Hematopoietic multipotent progenitor cell treated with erythropoietin and hydrocortisone succinate and interleukin-3 and kit ligand, for 4 days (in vitro differentiated cells): ENCODE measurements at places on chromosomes 5 and 9.
A peak's percentile ranks its signal among the peaks of the same experiment; 100 is the strongest.

- DNase-seq = peak; percentile 79
These were observed 1.7 kb downstream of the CCNG1 start for GRCh38 chr5:163439092-163439425.

- DNase-seq = no peak
These were observed 136.9 kb upstream of the ANKH start for GRCh38 chr5:15008476-15008875.

GRCh38 chr5:543351-543750 is 19.1 kb upstream of the SLC9A3 start:
- DNase-seq = no peak

- no peak for DNase-seq
These were observed 464.9 kb upstream of the MPDZ start for GRCh38 chr9:13744261-13744901.

DNA sequence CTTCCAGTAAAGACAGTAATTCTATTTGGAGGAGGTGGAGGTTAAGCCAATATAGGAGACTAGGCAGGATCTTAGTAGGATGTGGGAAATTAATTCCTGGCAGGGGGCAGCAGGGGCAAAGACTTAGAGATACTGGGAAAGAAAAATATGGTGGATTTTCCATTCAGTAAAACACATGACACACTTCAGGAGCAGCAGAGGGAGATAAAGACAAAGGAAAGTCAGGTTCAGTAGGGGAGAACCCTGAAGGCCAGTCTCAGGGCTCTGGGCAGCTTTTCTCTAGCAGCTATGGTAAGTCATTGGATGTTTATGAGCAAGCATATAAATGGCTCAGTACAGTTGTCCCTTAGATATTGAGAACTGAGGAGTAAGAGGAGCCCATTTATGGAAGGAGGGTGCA is 105.5 kb downstream of the PJA2 start:
- DNase-seq = no peak

GRCh38 chr5:110177729-110178128 is 488.0 kb downstream of the MAN2A1 start:
- DNase-seq = no peak

- DNase-seq = no peak
These were observed 7.8 kb downstream of the DNAJA1 start for GRCh38 chr9:33032865-33033264.

DNA sequence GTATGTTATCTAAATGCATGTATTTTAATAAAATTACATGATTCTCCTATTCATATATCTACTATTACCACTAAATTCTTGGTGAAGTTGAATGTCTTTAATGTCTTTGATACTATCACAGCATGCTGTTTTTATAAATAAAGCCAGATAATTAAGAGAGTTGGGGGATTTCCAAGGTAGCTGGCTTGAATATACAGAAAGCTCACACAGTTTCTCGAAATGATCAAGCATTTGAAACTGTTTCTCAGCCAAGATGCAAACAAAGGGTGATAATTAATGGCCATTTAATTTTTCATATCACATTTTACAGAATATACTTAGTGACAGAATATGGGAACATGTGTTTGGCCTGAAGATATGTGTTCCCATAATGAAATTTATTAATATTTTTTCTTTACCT is 145.6 kb upstream of the CDH12 start:
- no peak for DNase-seq

DNA sequence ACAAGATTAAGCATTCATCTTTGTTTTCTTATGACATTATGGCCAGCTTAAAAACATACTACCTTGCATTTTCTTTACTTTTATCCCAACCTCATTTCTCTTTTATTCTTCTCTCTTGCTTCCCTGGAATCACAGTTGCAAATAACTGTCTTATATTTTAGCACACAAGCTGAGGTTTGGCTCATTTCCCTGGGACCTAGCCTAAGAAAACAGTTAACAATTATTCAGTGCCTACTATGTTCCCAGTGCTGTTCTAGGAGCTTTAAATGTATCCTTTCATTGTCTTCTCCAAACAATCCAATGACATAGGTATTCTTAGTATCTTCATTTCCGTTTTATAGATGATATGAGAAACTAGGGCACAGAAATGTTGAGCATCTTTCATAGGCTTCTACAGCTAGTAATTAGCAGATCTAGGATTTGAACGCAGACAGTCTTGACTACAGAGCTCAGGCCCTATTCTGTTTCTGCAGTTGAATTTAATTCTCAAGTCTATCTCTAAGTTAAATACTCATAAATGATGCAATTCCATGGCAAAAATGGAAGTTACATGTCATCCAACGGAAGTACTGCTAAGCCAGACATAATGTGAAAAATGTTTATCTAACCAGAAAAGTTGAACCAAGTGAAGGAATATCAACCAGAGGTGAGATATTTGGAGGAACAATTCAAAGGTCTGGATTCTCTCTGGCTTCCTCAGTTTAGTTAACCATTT is 52.3 kb upstream of the MTAP start:
- DNase-seq = no peak

GRCh38 chr9:112157961-112158360 is 17.1 kb downstream of the SUSD1 start:
- DNase-seq = no peak

DNA sequence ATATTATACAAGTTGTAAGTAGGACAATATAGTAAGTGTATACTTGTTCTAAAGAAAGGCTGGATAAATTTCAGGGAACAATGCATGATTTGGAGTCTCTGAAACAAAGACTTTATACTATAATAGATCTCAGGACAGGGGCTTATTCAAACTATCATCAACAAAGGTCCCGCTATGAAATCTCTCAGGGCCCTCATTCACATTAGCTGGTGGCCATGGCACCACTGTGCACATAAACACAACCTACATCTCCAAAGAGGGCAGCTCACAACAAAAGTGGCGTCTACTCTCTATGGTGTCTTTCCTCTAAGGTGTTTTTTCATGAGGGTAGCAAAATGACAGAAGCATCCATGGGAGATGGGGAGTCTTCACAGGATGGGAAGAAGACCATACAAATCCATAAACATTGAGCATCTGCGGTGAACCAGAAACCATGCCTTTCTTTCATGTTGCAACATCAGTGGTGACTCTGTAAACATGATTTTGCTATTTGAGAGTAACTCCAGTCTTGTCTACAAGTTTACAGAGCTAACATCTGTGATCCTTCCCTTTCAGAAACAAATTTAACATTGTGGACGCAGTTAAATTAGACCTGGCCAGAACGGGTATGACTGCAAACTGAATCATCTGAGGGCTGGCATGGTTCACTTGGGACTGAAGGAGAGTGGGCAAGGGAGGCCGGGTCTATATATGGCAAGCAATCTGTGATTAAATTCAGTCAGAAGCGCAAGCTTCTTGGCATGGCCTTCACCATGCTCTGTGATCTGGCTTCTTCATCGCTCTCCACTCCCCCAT is 5.5 kb downstream of the TTLL11 start:
- DNase-seq = no peak

DNA sequence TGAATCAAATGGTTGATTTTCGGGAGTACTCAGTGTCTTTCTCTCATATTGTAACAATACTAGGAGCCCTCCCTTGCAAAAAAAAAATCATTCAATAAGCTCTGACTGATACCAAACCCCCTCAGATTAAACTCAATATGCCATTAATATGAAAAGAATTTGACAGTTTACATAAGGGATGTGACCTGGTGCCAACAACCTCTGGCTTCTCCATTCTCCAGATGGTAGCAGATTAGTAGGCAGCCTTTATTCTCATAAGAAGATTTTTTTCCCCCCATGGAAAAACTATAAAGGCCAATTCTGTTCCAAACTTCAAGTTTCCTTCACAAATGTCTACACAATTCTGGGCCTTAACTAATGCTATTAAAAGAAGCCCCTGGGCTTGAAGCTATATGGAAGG is 96.5 kb downstream of the EFNA5 start:
- DNase-seq = no peak

DNA sequence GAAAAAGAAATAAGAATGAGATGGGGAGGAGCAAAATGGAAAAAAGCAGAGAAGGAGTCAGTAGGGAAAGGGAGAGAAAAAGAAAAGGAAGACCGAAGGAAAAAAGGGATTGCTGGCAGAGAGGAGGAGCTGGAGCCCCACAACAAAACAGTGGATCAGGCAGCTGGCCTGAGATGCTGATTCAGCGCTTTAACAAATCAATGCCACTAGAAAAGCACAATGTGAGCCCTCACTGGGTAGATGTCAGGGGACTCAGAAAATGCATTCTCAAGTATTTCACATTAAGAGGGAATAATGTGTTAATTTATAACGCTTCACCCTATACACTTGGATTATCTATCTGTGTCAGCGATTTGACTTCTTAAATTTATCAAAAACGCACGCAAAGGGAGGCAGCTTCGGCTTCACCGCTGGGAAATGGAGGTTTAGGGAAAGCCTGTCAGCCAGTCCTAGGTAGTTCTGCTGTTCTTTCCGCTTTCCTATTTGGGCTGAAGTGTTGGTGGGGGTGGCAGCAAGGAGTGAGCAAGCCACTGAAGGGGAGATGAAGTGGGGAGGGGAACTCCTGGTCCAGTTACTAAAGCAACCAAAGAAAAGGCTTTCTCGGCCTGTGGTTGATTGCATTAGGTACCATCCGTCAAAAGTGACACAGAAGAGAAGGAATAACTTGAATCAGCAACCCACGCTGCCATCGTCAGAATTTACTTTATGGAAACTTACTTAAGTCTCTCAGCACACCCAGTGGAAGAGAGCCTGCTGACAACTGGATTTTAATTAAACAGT is 161.6 kb downstream of the BNC2 start:
- DNase-seq = no peak

GRCh38 chr5:26231316-26231715 is 807.1 kb downstream of the CDH9 start:
- no peak for DNase-seq

GRCh38 chr9:70921136-70921535 is 200.3 kb downstream of the TRPM3 start:
- DNase-seq = no peak

DNA sequence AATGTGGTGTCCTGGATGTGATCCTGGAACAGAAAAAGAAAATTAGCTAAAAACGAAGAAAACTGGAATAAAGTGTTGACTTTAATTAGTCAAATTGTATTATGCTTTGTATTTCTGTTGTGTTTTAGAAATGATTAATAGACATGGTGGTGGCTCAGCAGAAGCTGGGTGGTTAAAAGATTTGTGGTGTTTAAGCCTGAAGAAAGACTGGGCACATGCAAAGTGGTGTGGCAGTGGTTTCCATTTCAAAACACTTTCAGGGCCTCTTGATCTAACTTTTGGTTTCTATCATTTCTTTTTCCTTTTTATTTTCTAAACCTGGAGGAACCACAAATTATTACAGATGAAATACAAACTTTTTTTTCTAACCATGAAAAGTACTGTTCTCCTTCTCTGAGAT is 44.1 kb downstream of the ADGRV1 start:
- DNase-seq = no peak

- peak; percentile 25 for DNase-seq
These were observed 2.7 kb downstream of the SURF1 start for GRCh38 chr9:133353548-133353947.

DNA sequence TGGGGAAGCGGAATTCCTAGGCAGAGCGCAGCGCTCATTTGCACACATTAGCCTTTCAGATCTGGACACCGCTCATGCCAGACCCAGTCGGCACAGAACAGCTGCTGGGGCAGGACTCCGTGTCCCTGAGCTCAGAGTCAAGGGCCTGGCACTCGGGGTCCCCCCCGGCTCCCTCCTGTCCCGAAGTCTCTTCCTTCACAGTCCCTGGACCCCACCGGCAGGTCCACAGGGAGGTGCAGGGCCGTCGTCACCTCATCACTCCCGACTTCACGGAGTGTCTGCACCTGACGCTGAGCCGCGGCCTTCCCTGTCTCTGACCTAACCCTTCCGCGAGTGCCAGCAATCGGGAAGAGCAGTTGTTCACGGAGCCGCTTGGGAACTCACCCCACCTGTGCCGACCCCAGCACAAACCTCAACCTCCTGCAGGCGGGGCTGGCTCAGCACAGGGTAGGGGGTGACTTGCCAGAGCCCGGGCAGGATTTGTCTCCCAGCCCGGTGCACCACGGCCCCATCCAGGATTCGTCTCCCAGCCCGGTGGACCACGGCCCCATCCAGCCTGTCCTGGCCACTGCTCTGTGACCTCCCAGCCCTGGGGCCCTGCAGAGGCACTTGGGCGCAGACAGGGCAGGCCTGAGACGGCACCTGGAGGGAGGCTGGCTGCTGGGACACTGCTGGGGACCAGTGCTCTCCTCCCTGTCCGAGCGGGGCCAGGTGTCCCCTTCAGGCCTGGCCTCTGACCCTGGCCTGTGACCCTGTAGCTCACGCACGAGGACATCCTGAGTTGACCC is 9.9 kb upstream of the SLC9A3 start:
- DNase-seq = no peak

DNA sequence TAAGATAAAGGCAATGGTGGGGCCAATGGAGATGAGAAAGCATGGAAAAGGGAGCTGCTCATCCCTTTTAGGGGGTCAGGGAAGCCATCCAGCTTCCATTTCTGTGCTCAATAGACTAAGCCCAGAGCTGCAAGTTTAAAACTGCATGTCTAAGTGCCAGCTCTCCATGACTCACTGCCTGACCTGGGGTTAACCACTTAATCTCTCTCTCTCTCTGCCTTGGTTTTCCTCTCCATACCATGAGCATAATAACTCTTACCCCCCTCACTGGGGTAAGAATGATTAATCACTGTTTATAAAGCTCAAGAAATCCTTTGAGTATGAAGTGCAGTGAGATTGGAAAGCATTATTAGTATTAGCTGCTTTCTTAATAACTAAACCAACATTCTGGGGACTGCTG is 1382.4 kb upstream of the WWC1 start:
- DNase-seq = no peak

GRCh38 chr5:113022661-113023060 is 46.1 kb downstream of the DCP2 start:
- peak; percentile 68 for DNase-seq

GRCh38 chr9:113042884-113043657 is 13.5 kb downstream of the ZFP37 start:
- DNase-seq = no peak

DNA sequence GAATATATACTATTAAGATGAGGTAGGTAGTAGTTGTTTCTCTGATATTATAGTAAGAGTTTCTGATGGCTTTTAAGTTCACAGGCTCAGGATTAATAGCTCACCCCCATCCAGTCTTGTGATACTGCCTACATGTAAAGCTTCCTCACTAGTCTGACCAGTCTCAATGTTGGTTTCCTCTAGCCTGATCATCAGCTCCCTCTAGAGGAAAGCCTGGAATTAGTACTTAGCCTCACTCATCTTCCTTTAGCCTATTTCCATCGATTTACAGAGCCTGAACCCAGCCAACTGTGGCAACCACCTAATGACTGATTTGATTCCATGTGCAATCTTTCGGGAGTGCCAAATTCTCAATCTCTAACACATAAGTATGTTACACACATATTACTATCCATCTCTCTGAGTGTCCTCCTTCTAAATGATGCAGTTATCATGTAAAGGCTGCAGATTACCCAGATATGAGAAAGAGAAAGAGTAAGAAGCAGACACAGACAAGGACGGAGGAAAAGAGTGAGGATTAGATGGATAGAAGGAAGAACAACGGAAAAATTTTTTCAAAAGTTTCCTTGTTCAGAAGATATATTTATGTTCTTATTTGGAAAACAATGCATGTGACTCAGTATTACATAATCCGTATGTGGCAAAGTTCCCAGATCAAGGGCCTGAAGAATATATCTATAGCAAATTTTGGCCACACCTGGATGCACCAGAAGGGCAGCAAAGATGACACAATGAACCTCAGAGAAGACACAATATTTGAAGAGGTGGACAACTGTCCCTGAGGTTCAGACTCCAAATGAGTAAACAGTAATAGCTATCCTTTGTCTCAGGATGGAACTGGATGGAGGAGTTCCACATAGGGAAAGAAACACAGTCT is 333.7 kb downstream of the ELAVL2 start:
- DNase-seq = peak; percentile 45
